NCI-H1436 treated with DMSO at 0.1 percent for 48 hours (cell line): ENCODE measurements at places on chromosomes 7 and 10.

GRCh38 chr7:86932038-86932512 lies 127.4 kb downstream of the ELAPOR2 start:
- DNase-seq: no peak

- DNase-seq: no peak
Measured at GRCh38 chr7:142376356-142376997, 118.6 kb upstream of the PRSS58 start.

DNA sequence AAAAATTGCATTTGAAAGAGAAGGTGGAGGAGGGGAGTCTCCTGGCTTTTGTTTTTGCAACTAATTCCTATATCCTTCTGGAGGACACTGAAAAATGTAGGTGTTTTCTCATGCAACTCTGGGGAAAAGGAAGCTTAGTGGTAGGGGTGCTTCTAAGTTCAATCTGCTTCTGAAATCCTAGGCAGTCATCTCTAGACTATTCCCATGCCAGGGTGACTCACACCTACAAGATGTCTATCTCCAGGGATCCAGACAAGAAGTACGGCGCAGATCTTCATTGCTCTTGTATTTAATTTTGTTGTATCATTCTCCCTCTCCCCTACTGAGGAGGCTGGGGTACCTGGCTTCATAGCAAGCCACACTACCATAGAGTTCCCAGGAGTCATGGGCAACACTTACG lies 258.8 kb downstream of the PHF14 start:
- DNase-seq: no peak

- no peak for DNase-seq
Measured at GRCh38 chr7:128777156-128778123, 1.8 kb upstream of the OPN1SW start.

DNA sequence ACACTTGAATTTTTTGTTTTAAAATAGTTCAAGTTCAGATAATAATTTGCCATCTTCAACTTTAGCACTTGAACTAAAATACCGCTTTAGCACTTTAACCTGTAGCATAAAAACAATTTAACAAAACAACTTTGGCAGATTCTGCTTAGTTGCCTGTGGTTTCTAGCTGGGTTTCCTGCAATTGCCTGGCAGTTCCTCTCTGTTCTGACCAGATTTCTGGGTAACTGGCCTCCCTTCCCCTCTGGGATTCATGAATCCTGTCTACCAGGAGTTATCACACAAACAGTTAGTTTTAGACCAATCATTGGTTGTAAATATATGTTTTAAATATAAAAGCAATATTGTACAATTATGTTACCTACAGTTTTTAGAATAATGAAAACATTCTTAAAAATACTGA lies 89.8 kb upstream of the HDAC9 start:
- DNase-seq: no peak

GRCh38 chr10:13972609-13973008 lies 358.1 kb downstream of the FRMD4A start:
- no peak for DNase-seq

DNA sequence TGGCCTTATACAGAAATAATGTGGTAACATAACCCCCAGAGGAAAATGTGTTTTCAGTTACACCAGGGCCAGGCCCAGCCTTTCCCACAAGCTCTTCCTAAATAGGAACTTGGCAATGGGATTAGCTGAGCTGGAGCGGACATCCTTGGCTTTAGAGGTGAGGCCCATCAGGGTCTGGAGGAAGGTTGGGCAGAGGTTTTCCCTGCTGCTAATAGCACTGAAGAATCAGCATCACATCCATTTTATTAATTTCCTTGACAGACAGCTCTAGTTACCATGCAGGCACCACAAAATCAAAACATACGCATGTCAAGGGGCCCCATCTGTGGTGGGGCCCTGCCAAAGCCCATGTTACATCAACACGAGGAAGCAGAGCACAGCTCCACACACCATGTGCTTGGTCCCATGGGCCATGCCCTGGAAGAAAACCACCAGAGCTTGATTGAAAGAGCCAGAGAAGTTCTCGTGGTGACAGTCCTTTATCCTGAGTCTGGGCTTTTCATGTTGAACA lies 566.6 kb downstream of the KCNMA1 start:
- no peak for DNase-seq
